Gastrocnemius medialis (tissue), 4 donors: ENCODE measurements at places on chromosomes 11 and 22.

- DNase-seq: no peak
These were observed 48.2 kb upstream of the OR5P2 start for GRCh38 chr11:7844986-7845385.

GRCh38 chr11:72685560-72686480, 11.6 kb upstream of the PDE2A start:
- no peak for DNase-seq

DNA sequence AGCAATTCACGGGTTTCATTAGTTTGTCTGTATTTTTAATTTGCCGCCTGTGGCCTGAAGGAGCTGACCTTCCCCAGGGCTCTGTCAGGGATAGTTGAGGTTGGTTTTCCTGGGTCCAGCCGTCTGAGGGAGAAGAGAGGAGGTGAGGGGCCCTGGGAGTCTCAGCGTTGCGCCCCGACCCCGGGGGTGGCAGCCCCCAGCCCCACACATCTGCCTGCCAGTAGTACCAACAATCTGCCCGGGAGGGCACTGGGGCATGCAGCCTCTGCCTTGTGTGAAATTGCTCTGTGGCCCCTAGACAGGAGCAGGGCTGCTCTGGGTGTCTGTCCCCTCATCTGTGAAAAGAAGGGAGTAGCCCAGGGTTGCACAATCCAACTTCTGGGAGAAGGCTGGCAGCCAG, 6.6 kb downstream of the B3GAT1 start:
- no peak for DNase-seq

DNA sequence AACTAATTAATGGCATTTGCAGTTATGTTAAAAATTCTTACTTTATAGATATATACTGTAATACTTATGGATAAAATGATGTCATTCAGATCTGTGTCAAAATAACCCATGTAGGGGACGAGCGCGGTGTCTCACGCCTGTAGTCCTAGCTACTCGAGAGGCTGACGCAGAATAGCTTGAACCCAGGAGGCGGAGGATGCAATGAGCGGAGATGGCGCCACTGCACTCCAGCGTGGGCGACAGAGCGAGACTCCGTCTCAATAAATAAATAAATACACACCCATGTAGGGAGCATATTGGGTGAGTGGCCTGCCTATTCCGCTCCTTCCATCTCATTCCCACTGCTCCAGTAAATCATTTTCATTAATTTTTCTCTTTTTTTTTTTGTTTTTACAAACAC, 7.1 kb downstream of the SNU13 start:
- DNase-seq: no peak

GRCh38 chr11:102757823-102758549, 22.4 kb downstream of the MMP10 start:
- no peak for DNase-seq

DNA sequence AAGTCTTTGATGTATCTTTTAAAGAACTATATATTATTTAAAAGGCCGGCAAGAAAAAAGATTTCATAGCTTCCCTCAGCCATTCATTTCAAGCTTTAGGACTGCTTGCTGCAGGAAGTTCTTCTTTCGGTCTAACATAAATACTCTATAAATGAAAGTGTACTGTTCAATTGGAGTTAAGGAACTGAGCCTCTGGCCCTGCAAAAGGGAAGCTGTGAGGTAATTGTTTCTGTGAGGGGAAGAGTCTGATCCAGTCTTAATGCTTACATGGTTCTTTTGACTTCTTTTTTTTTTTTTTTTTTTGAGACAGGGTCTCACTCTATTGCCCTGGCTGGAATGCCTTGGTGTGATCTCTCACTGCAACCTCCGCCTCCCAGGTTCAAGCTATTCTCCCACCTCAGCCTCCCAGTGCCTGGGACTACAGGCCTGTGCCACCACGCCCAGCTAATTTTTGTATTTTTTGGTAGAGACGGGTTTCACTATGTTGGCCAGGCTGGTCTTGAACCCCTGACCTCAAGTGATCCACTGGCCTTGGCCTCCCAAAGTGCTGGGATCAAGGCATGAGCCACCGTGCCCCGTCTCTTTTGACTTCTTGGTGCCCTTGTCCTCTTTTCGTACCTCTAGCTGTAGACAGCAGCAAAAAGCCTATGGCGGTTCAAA, 4.7 kb upstream of the TRIM29 start:
- DNase-seq: no peak

DNA sequence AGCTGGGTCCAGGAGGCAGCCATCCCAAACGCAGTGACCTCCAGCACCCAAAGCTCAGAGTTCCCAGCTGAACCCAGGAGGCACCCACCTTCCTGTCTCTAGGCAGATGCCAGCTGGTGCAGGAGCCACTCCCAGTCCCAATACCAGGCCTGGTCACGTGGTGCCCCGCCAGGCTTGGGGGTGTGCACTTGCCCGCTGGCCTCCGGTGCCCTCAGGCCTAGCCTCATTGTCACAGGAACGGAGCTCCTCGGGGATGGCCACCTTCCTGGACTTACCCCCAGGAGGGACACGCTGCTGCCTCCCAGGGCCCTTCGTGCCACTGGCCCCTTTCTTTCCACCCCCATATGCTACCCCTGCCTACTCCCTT, 4.6 kb downstream of the BID start:
- no peak for DNase-seq
